ENCODE measurements at places on chromosomes 6 and 20. TPM values are rescaled to one million over a fixed set of nuclear protein-coding genes. Genes with fewer than 3 reads are reported as not detected.

The OXT gene
- 0.81 TPM for polyA plus RNA-seq

The DEFB113 gene
- polyA plus RNA-seq, result not detected

The CDSN gene
- polyA plus RNA-seq, result 0.06 TPM

The MUC22 gene
- not detected for polyA plus RNA-seq

The DBNDD2 gene
- 24.3 TPM for polyA plus RNA-seq

The IPCEF1 gene
- polyA plus RNA-seq, result 9.8 TPM

The CLIC5 gene
- 218 TPM for polyA plus RNA-seq

The PROKR2 gene
- not detected for polyA plus RNA-seq

The RSPH9 gene
- 1.8 TPM for polyA plus RNA-seq

The CD24 gene
- polyA plus RNA-seq, result 1,043 TPM

The TRIM31 gene
- not detected for polyA plus RNA-seq

The C6orf15 gene
- not detected for polyA plus RNA-seq

The CHRNA4 gene
- 19.1 TPM for polyA plus RNA-seq

The MAPK13 gene
- polyA plus RNA-seq, result 34.6 TPM

The TFAP2C gene
- polyA plus RNA-seq, result 0.81 TPM

The C6orf52 gene
- 4.1 TPM for polyA plus RNA-seq

Data from renal pelvis (tissue), 12 donors.